Cerebellum (tissue), 4 donors: ENCODE measurements at places on chromosomes 1 and 21. TPM values are rescaled to one million over a fixed set of nuclear protein-coding genes. Genes with fewer than 3 reads are reported as not detected.

Gene KCNH1
- 12.1 TPM for total RNA-seq

Gene CD160
- total RNA-seq = not detected

Gene KRTAP19-3
- total RNA-seq = not detected

Gene FAM177B
- total RNA-seq = 0.18 TPM

Gene S100B
- 22.5 TPM for total RNA-seq

Gene CRYBG2
- total RNA-seq = 1.7 TPM

Gene C8B
- not detected for total RNA-seq

Gene OR6N1
- not detected for total RNA-seq

Gene UTS2
- total RNA-seq = not detected

DNA sequence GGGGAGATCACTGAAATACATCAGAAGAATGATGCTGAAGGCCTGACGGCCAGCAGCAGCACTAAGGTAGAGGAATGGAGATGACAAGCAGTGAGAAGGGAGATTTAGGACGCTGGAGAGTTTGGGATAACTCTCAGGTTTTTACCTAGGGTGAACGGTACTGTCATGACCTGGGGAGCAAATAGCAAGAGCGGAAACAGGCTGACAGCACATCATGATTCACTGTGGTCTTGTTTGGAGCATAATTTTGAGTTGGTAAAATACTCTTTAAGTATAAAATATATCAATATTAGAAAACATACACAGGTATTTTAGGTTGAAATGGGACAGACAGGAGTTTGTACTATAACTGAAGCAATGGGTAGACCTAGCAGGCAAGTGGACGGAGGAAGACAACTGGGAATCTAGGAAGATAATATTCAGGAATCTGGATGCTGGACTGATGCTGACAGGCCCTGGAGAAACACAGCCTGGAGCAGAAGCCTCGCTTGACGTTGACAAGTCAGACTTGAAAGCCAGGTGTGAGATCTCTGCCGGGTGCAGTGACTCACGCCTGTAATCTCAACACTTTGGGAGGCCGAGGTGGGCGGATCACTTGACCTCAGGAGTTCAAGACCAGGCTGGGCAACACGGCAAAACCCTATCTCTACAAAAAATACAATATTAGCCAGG, 33.3 kb downstream of the ALG14 start:
- no peak for DNase-seq

DNA sequence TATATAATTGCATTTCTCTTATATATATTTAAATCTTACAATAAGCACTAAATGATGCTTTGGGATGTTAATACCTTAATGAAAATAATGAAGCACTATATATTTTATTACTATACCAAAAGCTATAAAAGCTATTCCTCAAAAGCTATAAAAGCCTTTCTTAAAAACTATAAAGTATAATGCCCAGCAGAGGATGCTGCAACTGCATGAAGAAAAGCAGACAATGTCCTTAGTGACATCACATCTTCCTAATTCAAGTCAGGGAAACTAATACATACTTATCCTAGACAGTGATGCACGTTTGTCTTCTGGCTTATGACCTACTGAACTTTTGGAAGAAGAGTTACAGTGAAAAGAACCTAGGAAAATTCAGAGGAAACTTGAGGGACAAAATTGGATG, 13.6 kb upstream of the C1orf185 start:
- no peak for DNase-seq

- peak; percentile 12 for DNase-seq
These were observed 93.5 kb downstream of the TTLL7 start for GRCh38 chr1:83905315-83905907.

DNA sequence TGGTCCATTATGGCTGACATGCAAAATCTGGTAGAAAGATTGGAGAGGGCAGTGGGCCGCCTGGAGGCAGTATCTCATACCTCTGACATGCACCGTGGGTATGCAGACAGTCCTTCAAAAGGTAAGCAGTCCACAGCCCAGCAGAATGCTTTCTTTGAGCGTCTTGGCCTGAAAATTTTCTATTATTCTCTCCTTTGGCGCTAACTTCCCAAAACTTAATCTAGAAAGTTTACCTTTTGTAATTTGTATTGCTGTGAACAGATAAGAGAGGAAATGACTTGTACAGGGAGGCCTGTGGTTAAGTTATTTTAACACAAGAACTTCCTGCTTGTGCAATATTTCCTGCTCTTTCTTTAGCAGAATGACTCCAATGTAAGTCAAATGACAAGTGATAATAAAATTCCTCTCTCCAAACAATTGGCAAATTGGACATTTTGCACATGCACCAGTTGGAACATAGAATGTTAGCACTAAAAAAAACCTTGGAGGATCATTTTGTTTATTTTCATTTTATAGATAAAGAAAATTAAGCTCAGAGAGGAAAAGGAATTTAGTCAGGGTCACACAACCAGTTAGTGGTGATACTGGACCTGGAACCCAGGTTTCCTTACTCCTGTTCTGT, 18.9 kb downstream of the CAP1 start:
- no peak for DNase-seq

GRCh38 chr1:39567302-39567701, 9.3 kb downstream of the PABPC4 start:
- DNase-seq = peak; percentile 24

DNA sequence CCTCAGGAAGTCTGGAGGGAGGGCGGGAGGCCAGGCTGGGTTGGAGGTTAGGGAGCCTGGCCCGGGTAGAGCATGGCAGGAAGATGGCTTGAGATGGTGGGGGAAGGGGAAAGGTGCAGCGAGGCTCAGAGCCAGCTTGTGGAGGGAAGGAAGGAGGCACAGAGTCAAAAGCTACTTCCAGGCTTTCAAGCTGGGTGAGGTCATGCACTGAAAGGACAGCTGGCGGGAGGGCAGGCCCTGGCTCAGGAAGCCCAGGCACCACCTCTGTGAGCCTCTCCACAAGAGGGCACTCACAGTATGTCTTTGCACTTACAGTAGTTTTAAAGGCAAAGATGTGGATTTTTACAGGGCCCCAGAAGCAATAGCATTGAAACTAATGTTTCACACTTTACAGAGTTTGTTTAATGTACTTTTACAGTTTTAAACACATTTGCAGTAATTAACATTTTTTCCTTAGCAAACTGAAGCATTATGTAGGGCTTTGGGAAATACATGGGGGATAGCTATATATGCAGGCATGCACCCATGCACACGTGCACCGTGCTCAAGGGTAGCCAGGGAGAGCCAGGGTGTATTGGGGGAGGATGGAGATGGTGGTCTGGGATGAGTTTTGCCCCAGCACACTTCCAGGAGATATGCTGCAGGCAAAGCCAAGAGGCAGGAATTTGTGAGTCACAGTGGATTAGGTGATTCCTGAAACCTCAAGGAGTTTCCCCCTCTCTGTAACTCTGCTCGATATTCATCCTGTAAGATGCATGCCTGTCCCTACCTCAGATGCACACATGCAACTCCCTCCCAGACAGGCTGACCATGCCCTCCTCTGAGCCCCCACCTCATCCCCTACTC, 6.1 kb upstream of the ADAM15 start:
- peak; percentile 67 for DNase-seq

- DNase-seq = no peak
These were observed 15.4 kb upstream of the CD2 start for GRCh38 chr1:116738673-116739370.

DNA sequence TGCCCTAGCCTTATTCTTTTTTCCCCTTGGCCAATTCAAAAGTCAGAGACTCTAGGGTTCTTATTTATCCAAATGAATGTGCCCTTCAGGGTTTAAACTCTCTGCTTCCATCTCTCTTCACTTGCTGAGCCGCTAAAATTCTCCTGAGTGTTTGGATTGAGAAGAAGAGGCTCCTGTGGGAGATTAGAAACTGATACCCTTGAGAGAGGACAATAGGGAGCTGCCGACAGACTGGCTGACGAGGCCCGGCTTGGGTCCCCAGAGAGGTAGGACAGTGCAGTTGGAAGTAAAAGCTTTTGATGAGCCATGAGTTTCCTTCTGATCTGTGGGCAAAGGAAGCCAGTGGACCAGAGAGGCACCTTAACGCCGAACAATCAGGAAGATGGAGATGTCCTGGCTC, 41.3 kb upstream of the UBE2U start:
- DNase-seq = no peak

GRCh38 chr1:93824834-93825233, 54.2 kb downstream of the DNTTIP2 start:
- DNase-seq = no peak

DNA sequence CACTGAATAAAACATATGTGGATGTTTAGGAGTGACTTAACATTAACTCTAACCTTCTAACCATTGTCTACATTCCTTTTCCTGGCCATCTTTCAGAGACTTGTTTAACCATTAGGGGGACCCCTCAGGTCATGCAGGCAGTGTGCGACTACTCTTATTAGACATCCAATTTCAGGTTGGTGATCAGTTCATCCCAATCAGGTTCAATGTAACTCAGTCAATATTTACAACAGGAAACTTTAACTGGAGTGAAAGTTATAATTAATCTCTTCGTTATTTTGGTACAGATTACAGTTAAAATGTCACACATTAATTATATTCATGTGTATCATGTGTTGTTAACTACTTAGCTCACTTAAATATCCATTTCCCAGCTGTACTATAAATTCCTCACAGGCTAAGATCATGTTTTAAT, 68.8 kb upstream of the RGS1 start:
- no peak for DNase-seq

- no peak for DNase-seq
These were observed 37.8 kb upstream of the DOCK7 start for GRCh38 chr1:62726011-62726442.

GRCh38 chr1:171833091-171833825, 8.0 kb upstream of the DNM3 start:
- no peak for DNase-seq

- no peak for DNase-seq
These were observed 29.3 kb upstream of the SLC45A3 start for GRCh38 chr1:205709640-205710039.

- DNase-seq = no peak
These were observed 100.9 kb downstream of the DDX20 start for GRCh38 chr1:111856411-111857185.

GRCh38 chr21:45387506-45387905, 17.5 kb upstream of the COL18A1 start:
- DNase-seq = no peak
